ENCODE measurements at places on chromosomes 3 and 15.
A peak's percentile ranks its signal among the peaks of the same experiment; 100 is the strongest.

DNA sequence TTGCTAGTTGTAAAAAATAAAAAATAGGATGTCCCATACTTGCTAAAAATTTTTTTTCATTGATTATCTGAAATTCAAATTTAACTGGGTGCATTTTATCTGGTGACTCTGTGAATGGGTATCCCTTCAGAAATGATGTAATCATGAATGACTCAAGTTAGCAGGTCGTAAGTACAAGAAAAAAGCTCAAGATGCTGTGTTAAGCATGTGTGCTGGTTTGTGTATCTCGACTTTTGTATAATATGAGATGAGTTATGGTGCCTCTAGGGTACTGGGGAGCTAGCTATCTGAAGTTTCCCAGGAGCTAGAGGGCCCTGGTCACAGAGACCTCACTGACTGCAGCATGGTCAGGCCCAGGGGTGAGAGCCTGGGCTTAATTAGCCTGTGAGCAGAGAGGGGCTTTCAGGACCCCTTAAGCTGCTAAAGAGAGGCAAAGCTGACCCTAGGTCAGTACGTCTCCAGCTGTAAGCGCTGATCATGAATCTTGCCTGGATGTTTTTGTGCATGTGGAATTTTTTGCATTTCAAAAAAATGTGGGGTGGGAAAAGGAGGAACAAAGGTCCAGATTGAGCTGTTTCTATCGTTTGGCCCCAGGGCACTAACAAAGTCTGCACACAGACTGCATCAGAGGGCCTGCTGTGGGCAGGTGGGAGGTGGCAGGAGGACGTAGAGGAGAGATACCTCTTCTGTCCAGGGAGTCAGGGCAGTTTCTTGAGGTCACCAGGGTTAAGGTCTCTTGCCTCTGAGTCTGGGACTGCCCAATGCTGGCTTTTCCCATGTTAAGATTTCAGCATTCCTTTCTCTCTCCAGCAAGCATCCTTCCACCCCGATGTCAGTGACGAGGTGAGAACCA lies 233.2 kb upstream of the TPM1 start:
- DNase-seq = peak; percentile 54

- no peak for DNase-seq
Observed at GRCh38 chr3:64621726-64622395, 65.9 kb downstream of the ADAMTS9 start.

DNA sequence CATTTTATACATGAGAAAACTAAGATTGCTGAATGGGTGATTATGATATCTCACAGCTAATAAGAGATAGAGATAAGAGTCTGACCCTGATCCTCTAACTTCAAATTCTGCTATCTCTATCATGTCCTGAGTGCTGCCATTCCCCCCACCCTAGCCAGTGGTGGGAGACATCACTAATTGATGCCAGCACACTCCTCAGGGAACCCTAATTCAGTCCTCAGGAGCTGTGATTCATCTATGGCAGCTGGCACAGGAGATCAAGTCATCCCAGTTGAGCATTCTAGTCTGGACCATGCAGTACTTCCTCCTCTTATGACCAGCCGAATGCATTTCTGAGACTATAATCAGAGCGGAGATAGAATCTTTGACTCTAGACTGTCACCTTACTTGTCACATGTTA lies 71.9 kb downstream of the SYNM start:
- DNase-seq = no peak

DNA sequence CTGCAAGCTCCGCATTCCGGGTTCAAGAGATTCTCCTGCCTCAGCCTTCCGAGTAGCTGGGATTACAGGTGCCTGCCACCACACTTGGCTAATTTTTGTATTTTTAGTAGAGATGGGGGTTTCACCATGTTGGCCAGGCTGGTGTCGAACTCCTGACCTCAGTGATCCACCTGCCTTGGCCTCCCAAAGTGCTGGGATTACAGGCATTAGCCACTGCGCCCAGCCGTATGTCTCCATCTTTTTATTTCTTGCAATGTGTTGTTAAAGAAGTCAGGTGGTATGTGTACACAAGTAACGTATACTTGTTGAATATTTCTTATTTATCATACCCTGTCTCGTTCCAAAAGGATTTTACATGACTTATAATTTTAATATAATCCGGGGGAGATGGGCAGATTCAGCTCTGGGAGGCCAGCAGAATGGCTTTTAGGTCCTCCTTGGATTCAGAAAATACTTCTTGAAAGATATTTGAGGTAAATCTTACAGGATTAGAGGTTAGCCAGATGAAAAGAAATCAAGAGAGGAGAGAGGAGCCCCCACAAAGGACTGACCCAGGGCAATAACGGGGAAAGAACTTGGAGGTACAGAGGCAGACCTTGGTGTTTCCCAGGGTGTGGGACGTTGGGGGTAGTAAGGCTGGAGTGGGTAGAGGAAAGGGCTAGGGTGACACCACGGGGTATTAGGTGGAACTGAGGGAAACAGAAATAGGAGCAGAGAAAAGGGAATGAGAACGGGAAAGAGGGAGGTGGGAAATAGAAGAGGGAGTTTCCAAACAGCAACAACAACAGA lies 27.2 kb upstream of the MUC20 start:
- DNase-seq = no peak

DNA sequence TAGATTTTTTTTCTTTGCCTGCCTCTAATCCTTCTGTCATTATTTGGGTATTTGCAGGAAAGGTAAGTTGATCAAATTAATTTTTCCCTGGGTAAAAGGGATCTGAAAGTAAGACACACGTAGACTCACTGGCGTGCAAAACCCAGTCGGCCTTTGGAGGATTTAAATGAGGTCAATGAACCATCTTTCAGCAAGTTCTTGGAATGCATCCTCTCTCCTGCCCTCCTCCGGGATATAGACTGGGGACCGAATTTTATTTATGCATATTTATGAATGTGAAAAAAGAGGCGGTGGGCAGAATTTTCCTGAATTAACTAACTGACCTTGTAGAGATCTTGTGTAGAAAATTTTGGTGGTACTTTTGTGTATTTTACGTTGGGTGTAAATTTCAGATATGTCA lies 2.2 kb downstream of the CADM2 start:
- DNase-seq = no peak

- peak; percentile 10 for DNase-seq
Observed at GRCh38 chr3:196942915-196943277, 568 bp upstream of the NCBP2 start.

- DNase-seq = no peak
Observed at GRCh38 chr3:160678292-160678842, 1.4 kb downstream of the ARL14 start.

GRCh38 chr3:115348951-115349745 lies 202.1 kb upstream of the ZBTB20 start:
- DNase-seq = no peak

DNA sequence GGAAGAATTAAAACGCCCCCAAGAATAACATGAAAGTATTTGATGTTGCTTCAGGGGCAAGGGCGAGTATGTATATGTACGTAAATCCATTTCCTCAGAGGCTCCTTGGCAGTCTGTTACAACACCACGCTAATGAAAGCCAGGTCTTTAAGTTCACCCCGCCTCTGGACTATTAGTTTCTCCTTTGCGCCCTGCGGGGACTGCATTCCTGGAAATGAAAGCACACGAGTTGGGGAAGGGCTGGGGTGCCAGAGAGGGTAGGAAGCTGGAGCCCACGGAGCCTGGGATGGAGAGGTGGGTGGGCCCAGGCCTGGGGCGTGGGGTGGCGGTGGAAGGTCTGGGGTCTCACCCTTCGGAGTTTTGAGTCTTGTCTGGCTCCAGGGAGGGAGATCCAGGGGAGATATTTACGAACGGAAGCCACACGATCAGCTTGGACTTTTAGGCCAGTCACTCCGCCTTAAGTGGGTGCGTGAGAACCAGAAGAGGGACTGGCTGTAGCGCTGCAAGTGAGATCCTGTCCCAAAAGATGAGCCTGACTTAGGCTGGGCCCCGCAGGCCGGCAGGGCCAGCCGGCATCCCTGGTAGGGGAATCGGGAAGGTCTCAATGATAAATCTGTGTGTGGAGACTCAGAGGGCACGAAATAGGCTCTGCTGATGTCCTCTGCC lies 1.6 kb upstream of the PLCL2 start:
- peak; percentile 20 for DNase-seq

GRCh38 chr3:140595295-140595694 lies 82.6 kb upstream of the TRIM42 start:
- peak; percentile 82 for DNase-seq

- DNase-seq = no peak
Observed at GRCh38 chr3:3800685-3801493, 1.7 kb downstream of the LRRN1 start.

DNA sequence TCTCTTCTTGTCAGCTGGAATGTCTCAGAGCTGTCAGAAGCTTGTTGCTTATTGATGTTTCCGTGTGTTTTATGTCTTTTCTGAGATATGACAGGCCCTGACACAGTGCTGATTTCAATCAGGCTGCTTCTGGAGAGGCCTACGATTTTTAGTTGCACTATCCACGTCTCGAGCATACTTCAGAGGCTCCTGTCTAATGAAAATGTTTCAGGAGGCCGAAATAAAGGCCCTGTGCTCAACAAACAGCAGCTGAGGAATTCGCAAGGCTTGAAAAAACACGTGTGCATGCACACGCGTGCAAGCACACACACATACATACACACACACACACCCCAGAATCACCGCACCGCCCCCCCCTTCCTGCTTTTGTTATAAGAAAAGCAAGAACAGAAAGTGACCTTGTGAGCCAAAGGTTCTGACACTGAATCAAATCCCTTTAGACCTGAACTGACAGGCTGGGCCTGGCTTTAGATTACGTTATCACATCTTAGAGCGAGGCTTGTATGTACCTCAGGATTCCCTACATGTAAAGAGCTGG lies 296.6 kb downstream of the NR2F2 start:
- DNase-seq = no peak

DNA sequence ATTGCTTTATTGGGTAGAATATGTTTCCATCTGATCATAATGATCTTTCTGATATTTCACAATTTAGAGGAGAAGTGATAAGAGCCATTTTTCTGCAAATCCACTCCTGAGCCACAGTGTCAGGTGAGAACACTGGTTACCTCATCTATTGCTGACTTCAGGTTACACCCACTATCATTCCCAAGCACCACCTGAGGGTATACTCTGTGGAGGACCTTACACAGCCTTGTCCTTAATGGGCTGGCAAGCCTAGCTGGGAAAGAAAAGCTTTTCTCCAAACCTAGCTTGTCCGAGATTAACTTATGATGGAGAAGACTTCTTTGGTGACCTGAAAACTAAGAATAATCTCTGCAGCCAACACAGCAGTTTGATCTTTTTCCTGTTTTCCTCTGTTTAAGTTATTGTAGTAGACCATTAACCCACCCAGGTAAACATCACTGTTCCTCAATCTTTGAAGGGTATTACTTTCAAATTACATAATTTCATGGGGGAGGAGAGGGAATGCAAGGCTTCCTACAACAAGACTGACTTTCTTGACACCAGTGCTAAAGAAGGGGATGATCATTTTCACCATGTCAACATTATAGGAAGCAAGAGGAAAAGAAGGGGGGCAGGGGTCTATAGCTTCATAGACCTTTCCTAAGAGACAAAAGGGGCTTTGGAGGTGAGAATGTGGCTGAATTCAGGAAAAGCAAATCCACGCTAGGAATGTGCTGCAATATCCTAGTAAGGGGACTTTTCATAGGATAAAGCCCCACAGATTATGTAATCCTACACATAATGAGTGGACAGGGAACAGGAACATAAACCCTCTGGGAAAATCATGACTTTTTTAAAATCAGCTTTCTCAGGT lies 1.7 kb downstream of the NCEH1 start:
- no peak for DNase-seq

GRCh38 chr3:187165144-187165543 lies 25.8 kb upstream of the RPL39L start:
- peak; percentile 56 for DNase-seq

- DNase-seq = no peak
Observed at GRCh38 chr15:81807186-81807585, 238.6 kb downstream of the MEX3B start.

DNA sequence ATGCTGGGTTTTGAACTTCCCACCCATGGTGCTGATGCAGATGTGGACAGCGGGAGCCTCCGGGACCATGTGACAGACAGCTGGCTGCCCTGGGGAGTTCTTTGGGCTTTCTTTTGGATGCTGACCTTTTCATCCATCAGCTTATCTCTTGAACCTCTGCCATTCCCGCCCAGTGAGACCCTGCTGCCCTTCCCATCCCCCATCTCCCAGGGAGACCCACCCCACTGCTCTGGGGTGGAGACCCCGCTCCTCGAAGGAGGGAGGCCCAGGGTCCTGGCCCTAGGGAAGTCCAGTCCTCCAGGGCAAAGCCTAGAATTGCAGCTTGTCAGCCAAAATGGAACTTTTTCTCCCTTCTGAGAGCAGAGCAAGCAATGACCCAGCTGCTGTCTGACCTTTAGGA lies 64.0 kb downstream of the ITGA11 start:
- no peak for DNase-seq

GRCh38 chr15:85672332-85673084 lies 122.2 kb downstream of the KLHL25 start:
- DNase-seq = peak; percentile 19

GRCh38 chr3:194379651-194380050 lies 10.1 kb upstream of the LRRC15 start:
- no peak for DNase-seq

DNA sequence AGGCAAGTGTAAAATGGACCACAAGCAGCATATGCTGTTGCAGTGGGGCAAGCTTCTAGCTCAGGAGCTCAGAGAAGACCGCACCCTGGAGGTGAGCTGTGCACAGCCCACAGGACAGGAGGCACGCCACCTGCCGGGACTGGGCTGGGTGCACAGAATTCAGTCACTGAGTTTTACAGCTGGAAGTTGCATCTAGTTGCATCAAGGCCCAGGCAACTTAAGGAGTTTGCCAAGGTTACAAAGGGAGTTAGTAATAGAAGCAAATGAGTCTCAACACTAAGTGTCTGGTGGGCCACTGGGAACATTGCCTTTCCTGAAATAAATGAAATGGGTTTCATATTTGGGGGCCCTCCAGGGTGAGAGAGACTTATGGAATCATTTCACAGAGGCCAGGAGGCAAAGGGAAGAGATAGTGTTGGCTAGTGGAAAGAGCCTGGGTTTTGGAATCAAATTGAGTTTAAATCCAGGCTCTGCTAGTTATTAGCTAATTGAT lies 36.0 kb upstream of the TIMP4 start:
- peak; percentile 26 for DNase-seq

DNA sequence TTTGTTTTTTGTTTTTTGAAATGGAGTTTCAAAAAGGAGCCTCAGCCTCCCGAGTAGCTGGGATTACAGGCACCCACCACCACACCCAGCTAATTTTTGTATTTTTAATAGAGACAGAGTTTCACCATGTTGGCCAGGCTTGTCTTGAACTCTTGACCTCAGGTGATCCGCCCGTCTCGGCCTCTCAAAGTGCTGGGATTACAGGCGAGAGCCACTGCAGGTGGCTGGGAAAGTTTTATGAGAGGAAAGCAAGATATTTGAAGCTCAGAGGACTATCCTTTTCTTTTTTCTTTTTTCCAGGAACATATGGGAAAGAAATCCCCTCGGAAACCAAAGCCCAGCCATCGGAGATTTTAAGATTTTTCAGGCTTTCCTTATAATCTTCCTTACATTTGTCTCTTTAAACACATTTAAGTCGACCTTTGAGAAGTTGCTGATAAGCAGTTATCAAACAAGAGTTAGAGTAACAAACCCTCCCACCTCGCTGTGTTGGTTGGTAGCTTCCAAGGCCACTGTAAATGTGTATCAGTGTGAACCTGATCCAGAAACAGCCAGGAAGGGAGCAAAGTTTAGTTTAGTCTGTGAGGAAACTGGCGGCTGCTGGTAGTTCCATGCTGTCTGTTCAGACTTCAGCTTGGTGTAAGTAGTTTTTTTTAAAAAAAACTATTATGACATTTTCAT lies 34.5 kb upstream of the MAP3K13 start:
- no peak for DNase-seq
